Stimulated activated CD8-positive, alpha-beta memory T cell treated with anti-CD3 and anti-CD28 coated beads, Interleukin-15, amount 100 ng/mL, for 48 hours (primary cell): ENCODE measurements at places on chromosomes 12 and 14.

GRCh38 chr12:11639454-11639853 lies 10.0 kb upstream of the ETV6 start:
- DNase-seq = no peak

- DNase-seq = no peak
These were observed 1.9 kb upstream of the HOXC5 start for GRCh38 chr12:54030889-54031471.

DNA sequence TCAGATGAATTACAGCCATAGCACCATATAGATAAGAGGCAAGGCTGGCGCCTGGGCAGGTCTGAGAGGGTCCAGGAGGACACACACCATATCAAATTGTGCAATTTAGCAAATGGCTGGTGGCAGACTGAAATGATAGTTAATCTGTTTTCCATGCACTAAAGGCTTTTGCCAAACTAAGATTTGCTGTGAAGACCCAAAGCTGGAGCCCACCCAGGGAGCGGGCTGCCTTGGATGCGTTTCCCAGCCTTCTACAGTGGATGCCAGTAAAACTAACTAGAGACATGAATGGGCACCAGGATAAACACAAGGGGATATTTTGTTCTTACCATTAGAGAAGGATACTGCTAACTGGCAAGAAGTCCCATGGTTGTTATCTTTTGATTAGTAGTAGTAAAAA lies 475.1 kb downstream of the DPF3 start:
- no peak for DNase-seq

GRCh38 chr14:85317491-85318021 lies 212.4 kb upstream of the FLRT2 start:
- DNase-seq = no peak

DNA sequence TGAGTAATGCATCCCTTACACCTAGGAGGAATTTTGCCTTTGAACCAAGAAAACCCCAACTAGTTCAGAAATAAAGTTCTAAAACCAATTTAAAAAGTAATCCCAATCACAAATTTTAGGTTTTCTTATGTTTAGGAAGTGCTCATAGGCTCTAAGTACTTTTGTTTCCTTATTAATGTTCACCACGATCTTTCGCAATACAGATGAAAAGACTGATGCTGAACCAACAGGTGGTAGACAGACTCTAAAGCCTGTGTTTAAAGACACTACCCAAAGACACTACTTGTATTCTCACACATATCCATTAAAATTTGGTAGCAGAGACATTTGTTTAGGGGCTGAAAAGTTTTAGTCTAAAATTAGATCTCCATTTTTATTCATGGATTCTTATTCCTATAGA lies 10.6 kb upstream of the PHLDA1 start:
- DNase-seq = no peak

- DNase-seq = no peak
These were observed 15.3 kb downstream of the CCDC88C start for GRCh38 chr14:91402348-91402747.

DNA sequence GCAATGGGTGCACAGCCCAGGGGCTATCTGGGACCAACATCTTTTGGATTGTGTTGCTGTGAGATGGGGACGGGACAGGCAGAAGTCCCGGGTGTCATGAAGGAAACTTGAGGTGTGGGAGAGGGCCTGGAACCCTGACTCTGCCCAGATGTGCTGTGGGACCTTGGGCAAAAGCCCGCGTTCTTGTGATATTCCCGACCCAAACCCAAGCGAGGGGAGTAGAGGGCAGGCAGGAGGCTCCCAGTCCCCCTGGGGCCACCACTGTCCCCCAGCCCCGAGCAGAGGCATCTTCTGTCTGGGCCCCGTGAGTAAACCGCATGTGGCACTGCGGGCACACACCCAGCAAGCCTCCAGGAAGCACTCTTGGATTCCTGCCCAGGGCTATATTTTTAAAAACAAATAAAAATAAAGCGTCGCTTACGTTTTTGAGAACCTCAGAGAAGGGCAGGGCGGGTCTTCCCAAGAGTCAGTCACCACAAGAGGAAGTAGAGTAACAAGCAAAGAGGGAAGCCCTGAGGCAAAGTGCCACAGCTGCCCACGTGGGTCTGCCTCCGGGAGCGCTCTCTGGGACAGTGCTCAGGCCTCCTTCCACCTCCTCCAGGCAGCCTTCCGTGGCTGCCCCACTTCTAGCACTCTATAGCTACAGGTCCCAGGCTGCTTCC lies 39.5 kb downstream of the BEGAIN start:
- DNase-seq = no peak

GRCh38 chr14:22291406-22291805 lies 297.6 kb downstream of the DAD1 start:
- no peak for DNase-seq

- DNase-seq = no peak
These were observed 309.4 kb upstream of the TMTC1 start for GRCh38 chr12:30092983-30093617.

DNA sequence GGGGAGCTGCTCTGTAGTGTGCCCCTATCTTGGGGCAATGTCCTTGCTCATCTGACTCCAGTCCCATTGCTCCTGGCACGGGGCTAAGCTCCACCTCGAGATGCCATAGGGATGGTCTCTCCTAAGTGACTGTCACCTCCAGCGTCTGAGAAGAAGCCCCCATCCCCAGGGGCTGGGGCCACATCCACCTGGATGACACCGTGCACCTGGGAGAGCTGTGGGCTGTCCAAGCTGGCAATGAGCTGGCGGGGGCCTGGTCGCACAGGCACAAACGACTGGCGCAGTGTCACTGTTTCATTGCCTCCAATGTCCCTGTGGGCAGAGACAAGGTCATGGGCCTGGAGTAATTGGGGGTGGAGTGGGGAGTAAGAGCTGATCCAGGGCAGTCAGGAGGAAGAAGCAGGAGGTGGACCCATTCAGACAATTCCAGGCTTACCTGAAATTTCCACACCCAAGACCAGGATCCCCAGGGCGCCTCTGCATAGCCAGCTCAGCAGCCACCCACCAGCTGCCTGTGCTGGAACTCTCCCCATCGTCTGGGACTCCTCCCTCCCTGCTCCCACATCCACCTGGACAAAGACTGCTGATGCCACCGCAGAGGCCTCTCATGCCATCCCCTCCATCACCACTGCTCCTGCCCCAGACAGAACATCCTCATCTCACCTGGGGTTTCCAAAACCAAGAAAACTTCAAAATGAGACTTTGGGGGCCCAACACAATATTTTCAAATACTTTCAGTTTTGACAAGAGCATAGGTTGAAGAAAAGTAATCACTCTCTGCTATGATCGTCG lies 7.0 kb upstream of the TINF2 start:
- no peak for DNase-seq

DNA sequence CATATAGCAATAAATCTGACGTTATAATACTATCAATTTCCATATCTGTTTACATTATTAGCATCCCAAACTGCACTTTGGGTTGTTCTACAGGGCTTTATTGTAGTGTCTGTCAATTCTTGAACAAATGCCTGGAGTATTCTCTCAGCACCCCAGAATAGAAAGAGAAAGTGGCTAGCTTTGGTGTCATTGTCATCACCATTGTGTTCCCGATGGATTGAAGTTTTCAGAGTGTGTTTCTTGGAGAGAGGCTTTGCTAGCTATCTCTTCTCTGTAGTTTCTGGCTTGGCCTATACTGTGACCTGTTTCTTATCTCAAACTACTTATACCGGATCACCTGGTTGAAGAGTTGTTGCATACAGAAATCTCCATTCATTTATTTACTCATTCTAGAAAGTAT lies 6.4 kb downstream of the TMEM106C start:
- no peak for DNase-seq

- DNase-seq = no peak
These were observed 158.6 kb downstream of the DICER1 start for GRCh38 chr14:94998685-94999084.

DNA sequence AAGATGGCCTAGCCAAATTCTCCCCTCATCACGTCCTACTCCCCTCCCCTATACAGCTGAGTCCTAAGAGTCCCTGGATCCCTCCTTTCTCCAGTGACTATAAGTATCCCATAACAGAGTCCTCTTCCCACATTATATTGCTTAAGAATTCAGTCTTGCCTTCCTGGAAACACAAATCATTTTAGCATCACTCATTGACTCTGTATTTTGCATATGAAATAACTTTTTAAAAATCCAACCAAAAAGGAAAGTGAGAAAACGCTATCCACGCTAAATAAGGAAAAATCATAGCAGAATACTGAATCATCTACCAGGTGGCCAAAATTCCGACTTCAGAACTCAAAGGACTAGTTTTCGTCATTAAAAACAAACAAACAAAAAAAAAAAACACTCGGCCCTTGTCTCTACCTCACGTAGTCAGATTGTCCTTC lies 130.2 kb downstream of the GCH1 start:
- DNase-seq = no peak

DNA sequence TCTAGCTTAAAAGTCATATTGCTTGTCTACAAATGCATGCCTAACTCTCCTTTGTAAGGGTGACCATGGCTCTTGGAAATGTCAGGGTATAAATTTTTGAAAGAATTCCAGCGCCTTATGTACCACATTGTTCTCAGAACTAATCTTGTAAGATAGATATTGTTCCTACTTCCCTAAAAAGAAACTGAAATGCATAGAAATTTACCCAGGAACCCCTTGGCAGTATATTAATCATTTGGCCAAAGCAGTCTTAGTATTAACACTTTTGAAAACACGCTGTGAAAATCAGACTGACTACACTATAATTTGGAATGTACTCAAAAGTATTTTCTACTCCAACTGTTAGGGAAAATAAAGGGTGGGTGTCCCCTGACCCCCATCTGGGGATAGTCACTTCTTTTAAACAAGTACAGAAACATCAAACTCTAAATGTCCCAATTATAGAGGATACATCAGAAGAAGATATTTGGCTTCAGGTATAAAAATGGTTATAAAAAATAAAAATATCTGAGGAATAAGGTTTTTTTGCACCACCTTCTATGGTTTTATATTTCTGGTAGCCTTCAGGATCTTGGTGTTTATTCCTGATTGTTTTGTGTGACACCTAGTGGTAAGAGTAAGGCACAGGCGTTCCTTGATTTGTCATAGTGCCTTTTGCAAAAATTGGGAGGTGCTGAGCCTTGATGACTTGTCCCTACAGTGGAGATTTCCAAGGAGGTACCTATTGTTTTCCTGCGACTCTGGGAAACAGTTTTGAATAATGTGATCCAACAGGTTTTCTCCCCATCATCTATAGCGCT lies 2.2 kb upstream of the NFKBIA start:
- no peak for DNase-seq

DNA sequence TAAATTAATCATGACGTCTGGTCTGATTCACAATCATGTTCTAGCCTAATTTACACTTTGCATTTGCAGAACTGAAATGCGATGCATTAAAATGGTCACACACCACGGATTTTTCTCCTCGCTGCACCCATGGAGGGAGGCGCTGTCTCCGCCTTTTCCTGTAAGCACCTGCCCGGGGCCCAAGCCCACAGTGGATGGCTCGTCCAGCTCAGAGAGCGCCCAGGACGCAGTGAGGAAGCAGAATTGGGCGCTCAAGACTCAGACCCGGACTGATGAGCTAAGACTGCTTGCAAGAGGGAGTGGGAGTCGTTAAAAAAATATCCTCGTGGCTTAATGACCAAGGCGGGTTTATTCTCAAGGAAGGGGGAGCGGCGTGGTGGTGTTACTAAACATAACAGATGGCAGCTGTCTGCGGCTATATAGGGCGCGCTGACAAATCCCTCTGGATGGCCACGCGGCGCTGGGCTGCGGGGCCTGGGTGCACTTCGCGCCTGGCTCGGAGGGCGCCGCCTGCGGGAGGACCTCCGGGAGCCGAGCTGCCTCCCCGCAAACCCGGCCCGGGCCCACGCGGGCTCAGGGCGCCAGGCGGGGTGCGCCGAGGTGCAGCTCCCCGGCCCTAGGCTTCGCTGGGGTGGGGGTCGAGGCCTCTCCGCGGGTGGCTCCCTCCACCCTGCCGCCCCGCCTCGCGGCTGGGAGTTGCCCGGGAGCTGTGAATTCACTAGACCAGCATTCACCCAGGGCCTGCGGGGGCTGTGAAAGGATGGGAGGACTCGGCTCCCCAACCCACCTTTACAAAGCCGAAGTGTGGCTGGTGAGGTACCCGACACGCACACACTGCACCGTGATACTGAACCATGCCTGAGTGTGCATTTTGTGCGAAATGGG lies 78.7 kb downstream of the PPM1A start:
- DNase-seq = peak; percentile 17

DNA sequence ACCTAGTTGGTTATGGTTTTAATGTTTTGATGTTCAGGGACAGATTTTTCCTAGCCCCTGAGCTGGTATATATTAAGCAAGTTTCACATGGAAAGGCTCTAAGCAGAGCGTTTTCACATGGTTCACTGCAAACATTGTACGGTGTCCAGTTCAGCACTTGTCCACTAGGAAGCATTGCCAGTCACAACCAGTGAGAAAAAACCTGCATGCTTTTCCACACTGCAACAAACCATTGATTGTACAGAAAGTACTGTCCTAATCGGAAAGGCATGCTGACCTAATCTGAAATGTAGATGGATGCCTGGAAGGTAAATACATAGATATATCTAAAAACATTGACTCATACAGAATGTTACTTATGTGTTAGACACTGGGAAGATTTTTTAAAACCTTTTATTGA lies 25.0 kb upstream of the NPAS3 start:
- DNase-seq = no peak

DNA sequence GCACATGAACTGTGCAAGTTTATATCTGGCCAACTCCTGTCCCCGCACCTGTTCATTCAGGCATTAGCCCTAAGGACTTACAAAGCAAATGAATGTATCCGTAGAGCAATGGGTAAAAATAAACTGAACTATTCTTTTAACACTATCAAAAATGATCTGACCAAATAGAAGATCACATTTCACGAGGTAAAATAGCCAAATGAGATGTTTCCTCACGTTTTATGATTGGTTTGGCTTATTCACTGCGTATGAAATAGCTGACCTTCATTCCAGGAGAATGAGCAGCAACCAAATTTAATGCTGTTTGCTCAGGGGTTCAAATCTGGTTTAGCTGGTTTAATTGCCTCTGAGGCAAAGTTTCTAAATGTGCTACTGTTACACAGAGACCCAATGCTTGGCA lies 216.0 kb upstream of the EEA1 start:
- DNase-seq = no peak

- DNase-seq = no peak
These were observed 9.2 kb downstream of the ZFP36L1 start for GRCh38 chr14:68783408-68784225.

DNA sequence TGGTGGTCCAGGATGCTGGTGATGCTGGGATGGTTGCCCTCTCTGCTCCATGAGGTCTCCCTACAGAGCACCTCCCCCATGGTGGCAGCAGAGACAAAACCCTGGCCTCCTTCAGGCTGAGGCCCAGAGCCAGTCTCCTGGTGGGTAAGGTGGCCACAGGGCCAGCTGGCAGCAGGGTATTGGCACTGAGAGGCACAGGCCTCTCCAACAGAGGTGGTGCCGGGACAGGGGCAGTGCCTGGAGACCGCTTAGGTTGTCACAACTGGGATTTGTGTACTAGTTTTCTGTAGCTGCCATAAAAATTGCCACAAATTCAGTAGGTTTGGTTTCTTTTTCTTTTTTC lies 6.1 kb upstream of the MTA1 start:
- no peak for DNase-seq
